ENCODE measurements at places on chromosomes 3 and 15.

DNA sequence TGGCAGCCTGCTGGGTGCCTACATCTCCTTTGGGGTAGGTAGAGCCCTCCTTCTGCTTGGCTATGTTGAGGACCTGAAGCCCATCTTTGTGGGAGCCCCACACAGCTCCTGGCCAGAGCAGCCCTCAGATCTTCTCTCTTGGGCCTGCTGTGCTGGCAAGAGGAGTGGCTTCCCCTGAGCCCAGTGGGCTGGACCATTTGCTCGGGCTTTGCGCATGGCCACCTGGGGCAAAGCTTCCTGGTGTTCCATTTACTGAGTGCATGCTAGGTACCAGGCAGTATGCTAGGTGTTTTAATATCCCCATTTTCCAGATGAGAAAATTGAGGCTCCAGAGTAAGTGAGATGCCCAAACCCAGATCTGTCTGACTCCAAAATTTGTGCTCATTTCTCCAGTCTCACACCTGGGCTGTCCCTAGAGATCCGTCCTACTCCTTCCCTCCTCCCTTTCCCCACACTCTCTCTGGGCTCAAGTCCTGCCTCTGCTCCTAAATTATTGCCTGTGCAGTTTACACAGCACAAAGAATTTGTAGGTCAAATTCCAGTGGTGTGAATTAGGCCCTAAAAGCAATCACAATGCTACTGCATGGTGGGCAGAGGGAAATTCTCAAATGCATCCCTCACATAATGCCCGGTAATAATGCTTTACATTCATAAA lies 39.7 kb downstream of the SLC28A1 start:
- no peak for DNase-seq

DNA sequence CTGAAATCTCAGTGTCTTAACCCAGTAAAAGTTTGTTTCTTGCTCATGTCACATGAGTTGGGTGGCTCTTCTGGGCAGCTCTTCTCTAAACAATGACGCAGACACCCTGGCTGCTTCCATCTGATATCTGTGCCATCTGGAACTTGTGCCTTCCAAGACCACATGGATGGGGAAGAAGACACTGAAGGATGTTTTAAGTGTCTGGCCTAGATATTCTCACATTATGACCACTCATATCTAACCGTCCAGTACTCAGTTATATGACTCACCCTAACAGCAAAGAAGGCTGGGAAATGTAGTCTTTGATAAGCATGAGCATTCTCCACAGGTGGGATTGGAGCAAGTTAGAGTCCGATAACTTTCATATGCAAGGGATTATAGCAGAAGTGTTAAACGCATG lies 66.4 kb downstream of the RYR3 start:
- DNase-seq, result no peak

GRCh38 chr15:41795996-41796856 lies 21.9 kb downstream of the MAPKBP1 start:
- DNase-seq, result no peak

GRCh38 chr3:36972163-36972562 lies 20.8 kb downstream of the EPM2AIP1 start:
- DNase-seq, result no peak

DNA sequence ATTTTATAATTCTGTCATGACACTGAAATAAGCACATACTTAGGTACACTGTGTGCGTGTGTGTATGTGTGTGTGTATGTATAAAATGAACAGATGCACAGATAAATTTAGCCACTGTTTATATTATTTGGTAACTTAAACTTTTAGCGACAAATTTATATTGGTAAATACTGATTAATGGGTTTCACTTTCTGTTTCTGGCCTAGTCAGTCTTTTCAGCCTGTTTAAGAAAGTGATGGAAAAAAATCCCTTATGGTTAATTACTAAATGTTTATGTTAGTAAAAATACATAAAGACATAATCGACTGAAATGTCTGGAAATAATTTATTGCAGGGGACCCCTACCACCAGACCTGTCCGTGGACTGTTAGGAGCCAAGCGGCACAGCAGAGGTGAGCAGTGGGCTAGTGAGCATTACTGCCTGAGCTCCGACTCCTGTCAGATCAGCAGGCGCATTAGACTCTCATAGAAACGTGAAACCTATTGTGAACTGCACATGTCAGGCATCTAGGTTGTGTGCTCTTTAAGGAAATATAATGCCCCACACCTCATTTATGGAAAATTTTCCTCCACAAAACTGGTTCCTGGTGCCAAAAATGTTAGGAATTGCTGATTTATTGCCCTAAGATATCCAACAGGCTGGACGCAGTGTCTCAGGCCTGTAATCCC lies 717.4 kb downstream of the SI start:
- no peak for DNase-seq

GRCh38 chr3:41882956-41883355 lies 78.9 kb downstream of the ULK4 start:
- DNase-seq, result no peak

Measured in WERI-Rb-1 (cell line).